ENCODE measurements at places on chromosomes 2 and 18. TPM values are rescaled to one million over a fixed set of nuclear protein-coding genes. Genes with fewer than 3 reads are reported as not detected.

GRCh38 chr18:35127201-35127600 lies 86.0 kb downstream of the MAPRE2 start:
- H3K27ac ChIP-seq: no peak overlapping the region
- no peaks in the 10 kb centered on the region for H3K27me3 ChIP-seq
- DNase-seq: no peak

DNA sequence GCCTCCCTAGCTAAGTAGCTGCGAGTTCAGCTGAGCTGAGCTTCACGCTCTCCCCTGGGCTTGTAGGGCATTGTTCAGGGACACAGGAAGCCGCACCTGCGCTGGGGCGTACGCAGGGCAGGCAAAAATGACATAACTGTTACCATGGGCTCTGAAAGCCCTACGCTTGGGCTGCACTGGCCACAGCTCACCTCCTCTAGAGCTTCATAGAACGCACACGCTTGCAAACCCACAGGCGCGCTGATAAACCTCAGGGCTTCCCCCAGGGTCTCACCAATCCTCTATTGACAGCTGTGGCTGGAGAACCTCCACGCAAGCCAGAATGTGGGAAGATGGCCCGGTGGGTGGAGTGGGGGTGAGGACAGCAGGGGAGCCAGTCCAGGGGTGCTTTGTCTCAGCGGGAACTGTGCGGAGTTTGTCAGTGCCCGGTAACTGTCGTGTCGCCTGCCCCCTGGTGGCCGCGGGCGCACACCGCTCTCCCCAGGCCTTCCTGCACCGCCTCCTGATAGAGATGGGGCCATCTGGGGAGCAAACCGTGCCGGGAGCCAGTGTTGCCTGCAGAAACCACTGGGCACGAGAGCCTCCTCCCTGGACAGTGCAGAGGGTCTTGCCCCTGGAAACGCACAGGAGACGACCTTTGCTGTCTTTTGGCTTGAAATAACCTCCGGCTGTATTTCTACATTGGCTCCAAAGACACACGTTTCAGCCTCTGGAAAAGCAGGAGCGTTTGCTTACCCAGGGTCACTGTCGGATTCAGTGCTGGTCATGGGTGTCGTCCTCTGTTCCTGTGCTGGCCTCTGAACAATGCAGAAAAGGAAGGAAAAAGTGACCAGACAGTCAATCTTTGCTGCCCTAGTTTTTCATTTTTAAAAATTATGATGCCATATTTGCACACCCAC lies 17.0 kb upstream of the CIDEA start:
- no peaks in the 10 kb centered on the region for H3K36me3 ChIP-seq
- no peak overlapping the region for H3K27ac ChIP-seq
- no peak overlapping the region for H3K4me3 ChIP-seq
- H3K4me1 ChIP-seq: no peaks in the 10 kb centered on the region
- H3K27me3 ChIP-seq: peaks cover 38% of the 10 kb centered on the region

DNA sequence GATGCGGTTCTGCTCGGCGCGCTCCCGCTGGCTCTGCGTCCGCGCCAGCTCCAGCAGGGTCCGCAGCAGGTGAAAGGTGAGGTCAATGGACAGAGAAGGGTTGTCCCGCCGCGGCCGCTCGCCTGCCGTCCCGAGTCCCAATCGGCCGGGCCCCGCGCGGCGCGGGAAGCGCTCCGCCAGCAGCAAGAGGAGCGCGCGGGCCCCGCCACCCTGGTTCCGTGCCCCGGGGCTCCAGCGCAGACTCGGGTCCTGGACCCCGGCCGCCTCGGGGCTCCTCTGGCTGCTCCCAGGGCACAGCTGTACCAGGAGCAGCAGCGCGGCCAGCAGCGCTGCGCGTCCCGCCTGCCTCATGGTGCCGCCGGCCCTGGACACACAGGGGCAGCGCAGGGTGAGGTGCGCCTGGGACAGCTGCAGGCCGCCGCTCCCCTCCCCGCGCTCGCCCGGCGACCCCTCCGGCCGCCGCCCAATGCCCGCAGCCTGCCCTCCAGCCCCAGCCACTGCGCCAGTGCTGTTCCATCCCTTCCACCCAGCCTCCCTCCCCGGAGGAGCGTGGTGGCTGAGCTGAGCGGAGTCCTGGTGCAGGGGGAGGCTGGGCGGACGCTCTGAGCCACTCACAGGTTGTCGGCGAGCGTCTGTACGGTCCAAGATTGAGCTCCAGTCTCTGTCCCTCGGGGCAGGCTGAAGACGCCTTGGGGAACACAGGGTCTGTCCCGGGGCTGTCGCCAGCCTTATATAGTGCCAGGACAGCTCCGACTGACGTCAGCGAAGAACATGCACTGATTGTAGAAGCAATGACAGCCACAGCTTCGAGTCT lies 493 bp downstream of the UCN start:
- no peak for DNase-seq
- H3K27me3 ChIP-seq: peaks cover 13% of the 10 kb centered on the region
- H3K4me1 ChIP-seq: peaks cover 8% of the 10 kb centered on the region

Gene LIPG
- total RNA-seq: not detected

DNA sequence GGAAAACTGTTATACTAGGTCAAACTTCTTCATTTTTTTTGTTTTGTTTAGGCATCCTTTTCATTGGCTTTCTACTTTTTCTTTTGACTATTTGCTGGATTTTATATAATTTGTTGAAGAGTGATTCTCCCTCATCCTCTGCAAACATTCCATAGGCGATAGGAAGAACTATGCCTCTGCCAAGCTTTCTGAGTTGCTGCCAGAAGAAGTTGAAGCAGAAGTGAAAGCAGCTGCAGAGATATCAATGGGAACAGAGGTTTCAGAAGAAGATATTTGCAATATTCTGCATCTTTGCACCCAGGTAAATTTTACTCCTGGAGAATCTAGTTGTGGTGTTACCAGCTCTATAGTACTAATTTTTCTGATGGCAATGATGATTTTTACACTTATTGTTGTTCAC lies 25.4 kb downstream of the NOP58 start:
- no peaks in the 10 kb centered on the region for H3K27me3 ChIP-seq
- peak overlapping the region; percentile 84 for H3K27ac ChIP-seq
- no peak for DNase-seq
- H3K4me3 ChIP-seq: no peak overlapping the region
- H3K36me3 ChIP-seq: peaks cover 4% of the 10 kb centered on the region

GRCh38 chr18:79000997-79001396 lies 21.4 kb downstream of the SALL3 start:
- no peak overlapping the region for H3K27ac ChIP-seq
- no peaks in the 10 kb centered on the region for H3K4me1 ChIP-seq
- no peak for DNase-seq
- H3K36me3 ChIP-seq: no peaks in the 10 kb centered on the region

- H3K4me3 ChIP-seq: peak overlapping the region; percentile 91
- H3K27me3 ChIP-seq: no peaks in the 10 kb centered on the region
- no peak for DNase-seq
Observed at GRCh38 chr2:174599310-174599921, 1.8 kb upstream of the WIPF1 start.

Gene MPHOSPH10
- total RNA-seq: 55.7 TPM

- peaks cover 5% of the 10 kb centered on the region for H3K27me3 ChIP-seq
- no peak overlapping the region for H3K27ac ChIP-seq
- no peak overlapping the region for H3K4me3 ChIP-seq
- H3K36me3 ChIP-seq: peaks cover 2% of the 10 kb centered on the region
Observed at GRCh38 chr2:189997016-189997415, 65.5 kb downstream of the MSTN start.

GRCh38 chr2:215521031-215521430 lies 85.2 kb upstream of the FN1 start:
- no peaks in the 10 kb centered on the region for H3K36me3 ChIP-seq
- no peak overlapping the region for H3K4me3 ChIP-seq
- no peaks in the 10 kb centered on the region for H3K4me1 ChIP-seq
- no peak overlapping the region for H3K27ac ChIP-seq
- no peak for DNase-seq
- peaks cover 11% of the 10 kb centered on the region for H3K27me3 ChIP-seq

DNA sequence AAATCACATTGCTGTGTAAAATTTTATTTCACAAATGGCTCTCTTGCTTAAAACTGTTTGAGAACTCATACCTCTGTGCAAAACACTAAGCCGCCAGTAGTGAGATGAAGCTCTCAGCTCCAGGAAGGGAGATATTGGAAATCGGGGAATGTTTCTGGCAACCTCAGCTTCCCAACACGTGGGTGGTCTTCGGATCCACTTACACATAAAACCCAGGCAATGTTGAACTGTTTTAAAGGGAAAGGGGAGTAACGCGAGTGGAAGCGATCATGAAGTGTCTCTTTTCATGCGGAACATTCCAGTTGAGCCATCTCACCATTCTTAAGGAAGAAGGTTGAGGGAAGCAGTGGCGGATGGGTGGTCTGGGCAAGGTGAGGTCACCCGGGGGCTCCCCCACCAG lies 136.8 kb downstream of the ASB1 start:
- H3K4me1 ChIP-seq: no peaks in the 10 kb centered on the region
- no peaks in the 10 kb centered on the region for H3K36me3 ChIP-seq
- H3K4me3 ChIP-seq: no peak overlapping the region
- no peak for DNase-seq
- no peak overlapping the region for H3K27ac ChIP-seq
- H3K27me3 ChIP-seq: no peaks in the 10 kb centered on the region

Gene C2orf78
- not detected for total RNA-seq

- H3K27ac ChIP-seq: no peak overlapping the region
- H3K4me1 ChIP-seq: peaks cover 20% of the 10 kb centered on the region
- no peak for DNase-seq
- no peak overlapping the region for H3K4me3 ChIP-seq
Observed at GRCh38 chr2:181231151-181231550, 226.0 kb upstream of the ITGA4 start.

DNA sequence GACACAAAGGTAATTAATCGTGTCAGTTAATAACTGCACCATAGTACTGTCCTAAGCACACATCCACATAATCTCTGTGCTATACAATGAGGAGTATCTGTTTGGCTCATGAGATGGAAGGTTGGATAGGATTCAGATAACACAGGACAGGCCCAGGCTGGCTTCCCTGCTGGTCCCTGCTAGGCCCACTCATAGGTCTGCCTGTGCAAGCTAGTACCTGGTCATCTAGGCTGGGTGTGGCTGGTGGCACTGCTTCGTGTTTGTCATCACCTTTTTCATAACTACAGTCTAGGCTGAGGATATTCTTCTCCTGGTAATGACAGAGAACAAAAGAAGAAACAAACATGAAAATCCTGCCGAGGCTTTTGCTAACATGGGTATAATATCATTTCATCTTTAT lies 392.8 kb downstream of the TRIB2 start:
- no peak for DNase-seq
- H3K4me3 ChIP-seq: no peak overlapping the region
- H3K36me3 ChIP-seq: no peaks in the 10 kb centered on the region
- no peaks in the 10 kb centered on the region for H3K4me1 ChIP-seq
- peaks cover 9% of the 10 kb centered on the region for H3K27me3 ChIP-seq

- H3K36me3 ChIP-seq: peaks cover 3% of the 10 kb centered on the region
- H3K27ac ChIP-seq: peak within 1 kb of the TSS; percentile 94
- H3K27me3 ChIP-seq: no peaks in the 10 kb centered on the region
- H3K4me1 ChIP-seq: peaks cover 30% of the 10 kb centered on the region
- peak within 1 kb of the TSS; percentile 89 for H3K4me3 ChIP-seq
- peak; percentile 91 for DNase-seq
Observed at GRCh38 chr2:232697059-232697806, at the start of gene GIGYF2. Gene GIGYF2 (plus strand): TSS chr2:232697331. CDS start chr2:232735198, 37,867 bp downstream.

DNA sequence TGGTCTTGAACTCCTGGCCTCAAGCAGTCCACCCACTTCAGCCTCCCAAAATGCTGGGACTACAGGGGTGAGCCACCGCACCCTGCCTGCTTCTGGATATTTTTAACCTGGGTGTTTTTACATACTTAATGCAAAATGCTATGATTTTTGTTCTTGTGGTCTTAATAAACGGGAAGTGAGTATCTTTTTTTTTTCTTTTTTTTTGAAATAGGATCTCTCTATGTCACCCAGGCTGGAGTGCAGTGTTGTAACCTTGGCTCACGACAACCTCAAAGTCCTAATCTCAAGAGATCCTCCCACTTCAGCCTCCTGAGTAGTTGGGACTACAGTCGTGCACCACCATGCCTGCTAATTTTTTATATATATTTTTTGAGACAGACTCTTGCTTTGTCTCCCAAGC lies 19.2 kb upstream of the ASXL2 start:
- no peaks in the 10 kb centered on the region for H3K36me3 ChIP-seq
- H3K4me1 ChIP-seq: no peaks in the 10 kb centered on the region
- H3K27me3 ChIP-seq: no peaks in the 10 kb centered on the region
- no peak overlapping the region for H3K27ac ChIP-seq
- no peak for DNase-seq

Measured in naive thymus-derived CD8-positive, alpha-beta T cell (primary cell).